ENCODE measurements at places on chromosomes 12 and 14. TPM values are rescaled to one million over a fixed set of nuclear protein-coding genes. Genes with fewer than 3 reads are reported as not detected.

Gene FOS
- total RNA-seq: 657 TPM

Gene ADGRD1
- 18.5 TPM for total RNA-seq

Gene KLHL33
- total RNA-seq: not detected

Gene CDCA3
- total RNA-seq: 7.5 TPM

Gene CABP1
- total RNA-seq: not detected

DNA sequence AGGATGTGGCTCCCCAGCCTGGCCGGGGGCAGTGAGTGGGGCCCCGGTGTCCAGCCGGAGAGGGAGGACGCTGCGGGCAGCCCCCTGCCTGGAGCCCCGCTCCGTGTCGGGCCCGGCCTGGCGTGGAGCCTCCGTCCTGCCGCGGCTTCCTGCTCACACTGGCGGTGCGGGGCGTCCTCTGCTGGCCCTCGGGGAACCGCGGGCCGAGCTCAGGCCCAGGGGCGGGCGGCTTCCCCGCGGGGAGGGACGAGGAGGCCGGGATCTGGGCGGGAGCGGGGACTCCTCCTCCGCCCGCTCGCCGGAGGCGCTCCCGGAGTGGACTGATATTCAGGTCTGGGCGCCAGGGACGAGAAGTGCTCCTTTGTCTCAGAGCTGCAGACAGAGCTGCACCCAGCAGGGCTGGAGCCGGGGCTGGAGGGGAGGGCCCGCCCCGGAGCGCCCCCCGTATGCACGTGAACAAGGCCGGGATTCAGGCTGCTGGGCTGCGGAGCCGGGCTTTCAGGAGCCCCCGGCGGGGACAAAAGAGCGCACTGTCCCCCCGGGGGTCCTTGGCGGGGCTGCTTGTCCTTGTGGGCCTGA is 2.2 kb downstream of the MMP17 start:
- peak; percentile 84 for DNase-seq

- no peak for DNase-seq
Measured at GRCh38 chr12:51262758-51263177, 7.4 kb downstream of the SMAGP start.

DNA sequence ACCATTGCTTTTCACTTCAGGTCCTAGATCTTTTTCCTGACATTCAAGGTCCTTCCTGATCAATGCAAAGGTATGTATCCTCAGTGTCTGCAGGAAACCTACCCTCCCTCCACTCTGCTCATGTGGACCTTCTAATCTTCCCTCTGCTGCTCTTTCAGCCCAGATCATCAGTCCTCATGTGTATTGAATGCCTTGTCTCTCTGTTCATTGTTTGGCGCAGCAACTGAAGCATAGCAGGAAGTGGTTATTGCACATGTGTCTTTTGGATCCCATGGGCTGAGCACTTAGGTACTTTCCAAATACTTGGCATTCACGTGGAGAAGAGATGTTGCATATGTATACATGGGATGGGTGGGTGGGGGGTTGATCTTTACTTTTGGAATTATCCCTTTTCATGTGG is 4.3 kb upstream of the NIN start:
- no peak for DNase-seq

GRCh38 chr12:104722601-104723534 is 235.2 kb downstream of the SLC41A2 start:
- DNase-seq: no peak

- DNase-seq: no peak
Measured at GRCh38 chr14:94884616-94885230, 114.8 kb upstream of the GSC start.

GRCh38 chr12:20557096-20557495 is 138.0 kb upstream of the SLCO1C1 start:
- DNase-seq: no peak

GRCh38 chr12:91630596-91631293 is 448.1 kb upstream of the DCN start:
- no peak for DNase-seq

DNA sequence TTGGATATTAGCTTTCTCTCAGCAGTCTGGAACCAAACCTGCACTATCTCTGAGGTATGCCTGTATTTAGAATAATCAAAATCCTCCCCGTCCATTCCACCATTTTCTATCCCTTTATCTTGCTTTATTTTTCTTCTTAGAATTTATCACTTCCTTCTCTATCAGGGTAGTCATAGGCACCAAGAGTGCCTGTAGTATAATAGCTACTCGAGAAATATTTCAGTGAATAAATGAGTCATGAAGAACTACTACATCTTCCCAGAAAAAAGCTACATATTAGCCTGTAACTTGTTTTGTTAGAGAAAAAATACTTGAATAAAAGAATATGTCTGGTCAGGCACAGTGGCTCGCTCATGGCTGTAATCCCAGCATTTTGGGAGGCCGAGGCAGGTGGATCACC is 4.3 kb downstream of the SLC2A14 start:
- DNase-seq: no peak

Measured in hepatocyte (in vitro differentiated cells).